ENCODE measurements at places on chromosomes 7 and 10.

GRCh38 chr10:119526621-119527592 lies 15.6 kb downstream of the RGS10 start:
- DNase-seq: no peak

DNA sequence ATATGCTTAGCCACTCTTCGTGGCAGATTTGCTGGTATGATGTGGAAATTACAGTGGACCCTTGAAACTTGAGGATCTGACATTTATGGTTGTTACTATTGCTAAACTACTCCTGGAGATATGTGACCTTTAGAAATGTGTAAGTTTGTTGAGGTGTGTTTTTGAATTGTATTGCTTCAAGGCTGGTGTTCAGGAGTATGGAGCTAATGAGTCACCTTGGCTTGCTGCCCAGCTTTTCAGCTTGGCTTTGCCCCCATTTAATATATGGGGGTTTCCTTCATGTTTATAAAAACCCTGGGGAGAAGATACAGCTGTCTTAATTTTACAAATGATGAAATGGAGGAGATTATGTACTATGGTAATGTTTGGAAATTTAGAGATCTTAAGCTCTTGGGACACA lies 11.6 kb downstream of the HBP1 start:
- no peak for DNase-seq

DNA sequence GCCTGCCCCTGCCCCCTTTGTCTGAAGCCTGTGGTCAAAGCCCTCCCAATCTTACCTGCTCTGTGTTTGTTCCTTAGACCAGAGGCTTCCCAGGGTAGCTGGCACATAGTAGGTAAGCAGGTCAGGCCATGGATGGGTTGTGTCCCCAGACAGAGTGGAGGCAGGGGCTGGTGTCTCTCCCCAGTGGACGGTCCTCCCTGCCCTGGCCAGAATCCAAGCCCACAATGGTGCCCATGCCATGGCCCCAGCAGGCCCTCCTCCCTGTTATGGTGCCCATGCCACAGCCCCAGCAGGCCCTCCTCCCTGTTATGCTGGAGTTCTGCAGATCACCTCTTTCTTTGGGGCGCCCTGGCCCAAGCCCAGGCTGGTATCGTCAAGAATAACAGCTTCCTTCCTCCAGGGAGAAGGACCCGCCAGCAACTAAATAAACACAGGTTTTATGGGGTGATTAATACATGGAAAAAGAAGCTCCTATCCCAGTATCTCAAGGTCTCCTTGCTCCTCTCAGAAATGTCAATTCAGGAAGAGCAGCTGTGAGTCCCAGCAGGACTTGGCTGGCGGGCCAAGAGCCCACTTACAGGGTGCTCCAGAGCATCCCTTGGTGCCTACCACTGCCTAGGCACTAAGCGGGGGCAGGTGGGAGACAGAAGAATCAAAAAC lies 82.0 kb downstream of the NEURL1 start:
- no peak for DNase-seq

DNA sequence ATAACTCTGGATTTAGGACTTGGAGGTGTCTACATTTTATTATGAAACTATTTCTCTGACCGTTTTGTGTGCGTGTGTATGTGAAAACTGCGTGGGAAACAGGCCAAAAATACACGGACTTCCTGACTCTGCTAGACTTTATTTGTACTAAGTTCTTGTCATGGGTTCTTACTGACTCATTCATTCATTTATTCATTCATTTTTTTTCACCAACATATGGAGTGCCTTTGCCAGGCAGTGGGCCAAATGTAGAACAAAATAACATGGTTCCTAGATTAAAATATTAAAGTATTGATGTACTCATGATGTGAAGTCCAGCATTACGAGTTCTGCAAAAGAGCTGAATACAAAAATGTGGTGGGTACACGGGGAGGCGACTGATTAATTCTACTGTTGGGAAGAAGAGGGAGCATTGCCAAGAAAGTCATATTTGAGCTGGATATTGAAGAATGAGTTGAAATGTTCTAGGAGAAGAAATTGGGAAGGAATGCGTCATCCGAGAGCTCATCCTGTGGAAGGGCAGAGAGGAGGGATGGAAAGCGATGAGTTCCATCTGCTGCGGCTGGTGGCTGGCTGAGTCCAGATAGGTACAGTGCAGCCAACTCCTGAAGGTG lies 24.6 kb downstream of the CACNB2 start:
- DNase-seq: no peak

DNA sequence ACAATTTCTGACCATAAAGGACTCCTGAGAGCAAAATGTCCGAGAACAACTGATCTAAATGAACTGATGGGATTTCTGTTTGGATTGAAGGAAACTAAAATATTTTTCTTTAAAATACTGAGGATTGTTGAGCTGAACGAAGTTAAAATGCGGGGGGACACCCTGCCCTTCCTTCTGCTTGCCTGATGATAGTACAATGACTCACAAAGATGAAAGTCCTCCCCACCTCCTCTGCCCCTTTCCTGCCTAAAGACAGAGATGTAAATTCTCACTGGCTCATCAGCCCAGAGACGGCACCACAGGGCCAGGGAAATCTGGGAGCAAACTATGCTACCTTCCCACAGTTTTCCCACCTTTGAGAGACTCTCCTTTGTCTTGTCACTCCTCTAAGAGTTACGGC lies 180.6 kb downstream of the PHTF2 start:
- no peak for DNase-seq

DNA sequence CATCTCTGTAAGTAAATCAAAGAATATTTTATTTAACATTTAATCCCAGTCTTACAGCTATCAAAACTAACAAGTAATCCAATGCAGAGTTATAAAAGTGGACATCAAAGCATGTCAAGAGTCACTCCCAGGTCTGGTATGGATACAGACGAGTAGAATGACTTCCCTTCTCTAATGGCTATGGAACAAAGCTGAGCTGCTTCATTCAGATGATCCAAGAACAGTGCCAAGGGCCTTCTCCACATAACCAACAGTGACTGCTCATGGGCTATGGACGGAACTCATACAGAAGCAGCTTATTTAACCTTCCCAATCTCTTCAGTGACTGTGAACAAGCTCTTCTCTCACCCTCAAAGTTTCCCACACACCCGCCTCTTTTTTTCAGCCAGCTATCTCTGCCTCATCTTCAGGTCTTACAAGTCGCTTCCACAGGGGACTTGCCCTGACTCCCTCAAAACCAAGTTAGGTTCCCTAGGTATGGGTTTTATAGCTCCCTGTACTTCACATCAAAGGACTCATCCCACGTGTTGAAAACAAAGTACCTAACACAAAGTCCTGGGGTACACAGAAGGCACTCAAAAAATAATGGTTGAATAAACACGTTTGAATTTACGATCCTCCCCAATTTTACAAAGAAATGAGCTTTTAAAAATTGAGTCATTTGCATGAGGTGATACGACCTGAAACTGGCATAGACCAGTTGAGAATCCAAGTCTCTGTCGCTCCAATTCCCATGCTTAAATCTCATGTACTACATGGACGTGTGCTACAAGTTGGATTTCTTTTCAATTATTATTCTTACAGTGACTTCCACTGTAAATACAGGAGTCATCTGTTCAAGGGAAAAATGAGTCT lies 3.1 kb downstream of the USP6NL start:
- DNase-seq: no peak

GRCh38 chr7:2968616-2969397 lies 74.9 kb downstream of the CARD11 start:
- no peak for DNase-seq

- no peak for DNase-seq
These were observed 60.8 kb downstream of the RHOBTB1 start for GRCh38 chr10:60883187-60883586.

DNA sequence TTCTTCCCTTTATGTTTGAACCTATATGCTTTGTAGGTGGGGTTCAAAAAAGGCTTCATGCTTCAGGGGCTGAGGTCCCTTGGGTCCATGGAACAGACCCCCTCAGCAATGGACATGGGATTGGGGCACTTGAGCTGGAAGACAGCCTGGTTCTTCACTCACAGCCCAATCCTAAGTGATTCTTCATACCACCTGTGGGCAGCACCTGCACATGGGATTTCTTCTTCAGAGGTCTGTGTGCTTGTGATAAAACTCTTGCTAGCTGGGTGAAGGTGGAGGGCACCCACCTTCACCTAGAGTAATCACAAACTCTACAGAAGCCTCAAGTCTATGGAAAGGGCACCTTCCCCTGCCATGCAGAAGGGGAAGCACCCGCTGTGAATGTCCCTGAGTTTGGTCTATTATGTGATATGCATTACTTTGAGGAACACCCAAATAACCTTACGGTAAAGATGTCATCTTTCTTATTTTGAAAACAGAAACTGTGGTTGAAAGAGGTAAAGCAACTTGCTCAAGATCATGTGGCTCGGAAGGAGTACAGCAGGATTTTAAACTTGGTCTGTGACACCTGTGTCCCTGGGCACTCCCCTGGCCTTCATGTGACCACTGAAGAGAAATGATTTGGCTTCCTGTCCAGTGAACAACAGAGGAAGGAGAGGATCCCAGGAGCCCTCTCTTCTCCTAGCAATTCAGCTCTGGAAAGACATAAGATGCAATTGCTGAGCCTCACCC lies 469.5 kb upstream of the ZMIZ1 start:
- DNase-seq: no peak

- DNase-seq: no peak
These were observed 56.1 kb upstream of the PDLIM1 start for GRCh38 chr10:95346715-95347401.

GRCh38 chr10:122303271-122304053 lies 32.4 kb downstream of the BTBD16 start:
- no peak for DNase-seq

DNA sequence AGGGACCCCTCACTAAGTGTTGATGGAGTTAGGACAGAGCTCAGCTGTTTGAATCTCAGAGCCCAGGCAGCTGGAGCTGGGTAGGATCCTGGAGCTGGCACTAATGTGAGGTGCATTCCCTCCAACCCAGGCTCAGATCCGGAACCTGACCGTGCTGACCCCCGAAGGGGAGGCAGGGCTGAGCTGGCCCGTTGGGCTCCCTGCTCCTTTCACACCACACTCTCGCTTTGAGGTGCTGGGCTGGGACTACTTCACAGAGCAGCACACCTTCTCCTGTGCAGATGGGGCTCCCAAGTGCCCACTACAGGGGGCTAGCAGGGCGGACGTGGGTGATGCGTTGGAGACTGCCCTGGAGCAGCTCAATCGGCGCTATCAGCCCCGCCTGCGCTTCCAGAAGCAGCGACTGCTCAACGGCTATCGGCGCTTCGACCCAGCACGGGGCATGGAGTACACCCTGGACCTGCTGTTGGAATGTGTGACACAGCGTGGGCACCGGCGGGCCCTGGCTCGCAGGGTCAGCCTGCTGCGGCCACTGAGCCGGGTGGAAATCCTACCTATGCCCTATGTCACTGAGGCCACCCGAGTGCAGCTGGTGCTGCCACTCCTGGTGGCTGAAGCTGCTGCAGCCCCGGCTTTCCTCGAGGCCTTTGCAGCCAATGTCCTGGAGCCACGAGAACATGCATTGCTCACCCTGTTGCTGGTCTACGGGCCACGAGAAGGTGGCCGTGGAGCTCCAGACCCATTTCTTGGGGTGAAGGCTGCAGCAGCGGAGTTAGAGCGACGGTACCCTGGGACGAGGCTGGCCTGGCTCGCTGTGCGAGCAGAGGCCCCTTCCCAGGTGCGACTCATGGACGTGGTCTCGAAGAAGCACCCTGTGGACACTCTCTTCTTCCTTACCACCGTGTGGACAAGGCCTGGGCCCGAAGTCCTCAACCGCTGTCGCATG lies 5.2 kb downstream of the CHPF2 start:
- no peak for DNase-seq

GRCh38 chr7:1234881-1235500 lies 2.3 kb downstream of the UNCX start:
- DNase-seq: no peak

- no peak for DNase-seq
These were observed 253.3 kb downstream of the TNS3 start for GRCh38 chr7:47328392-47329319.

- DNase-seq: no peak
These were observed 34.7 kb downstream of the A1CF start for GRCh38 chr10:50850578-50851230.

- no peak for DNase-seq
These were observed 556.9 kb downstream of the DNAJB9 start for GRCh38 chr7:109126404-109127050.

GRCh38 chr10:3401491-3401938 lies 228.9 kb upstream of the PITRM1 start:
- DNase-seq: no peak

GRCh38 chr7:111568419-111568818 lies 6.1 kb upstream of the IMMP2L start:
- DNase-seq: no peak

DNA sequence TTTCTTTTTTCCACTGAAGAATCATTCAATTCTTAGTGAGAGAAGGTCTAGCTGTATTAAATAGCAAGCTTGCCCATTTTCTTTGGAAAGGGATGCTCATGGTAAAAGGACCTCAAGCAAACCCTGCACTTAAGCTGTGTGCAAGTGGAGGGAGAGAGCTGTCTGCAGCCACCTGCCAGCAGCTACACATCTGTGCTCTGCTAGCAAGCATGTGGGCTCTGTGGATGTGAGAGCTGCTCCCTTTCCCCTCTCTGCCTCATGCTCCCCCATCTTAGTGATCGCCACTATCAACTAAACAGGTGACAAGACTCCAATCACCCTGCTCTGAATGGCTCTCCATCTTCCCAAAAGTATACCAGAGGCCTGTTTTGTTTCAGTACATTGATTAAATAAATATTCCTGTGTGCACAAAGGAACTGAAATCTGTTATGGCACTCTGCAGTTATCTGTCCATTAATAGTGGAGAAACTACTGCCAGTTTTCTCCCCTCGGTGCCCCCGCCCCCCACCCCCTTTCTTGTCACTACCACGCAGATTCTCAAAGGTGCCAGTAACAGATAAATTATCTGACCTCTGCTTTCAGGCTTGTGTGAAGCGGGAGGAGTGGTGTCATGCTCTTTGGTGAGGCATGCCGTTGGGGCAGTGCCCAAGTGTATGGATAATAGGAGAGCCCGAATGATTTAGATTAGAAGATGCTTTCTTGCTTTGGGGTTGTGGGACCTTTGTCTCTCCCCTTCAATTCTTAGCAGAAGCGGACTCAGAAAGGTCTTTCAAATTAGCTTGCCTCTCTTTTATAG lies 26.4 kb downstream of the AUTS2 start:
- no peak for DNase-seq

DNA sequence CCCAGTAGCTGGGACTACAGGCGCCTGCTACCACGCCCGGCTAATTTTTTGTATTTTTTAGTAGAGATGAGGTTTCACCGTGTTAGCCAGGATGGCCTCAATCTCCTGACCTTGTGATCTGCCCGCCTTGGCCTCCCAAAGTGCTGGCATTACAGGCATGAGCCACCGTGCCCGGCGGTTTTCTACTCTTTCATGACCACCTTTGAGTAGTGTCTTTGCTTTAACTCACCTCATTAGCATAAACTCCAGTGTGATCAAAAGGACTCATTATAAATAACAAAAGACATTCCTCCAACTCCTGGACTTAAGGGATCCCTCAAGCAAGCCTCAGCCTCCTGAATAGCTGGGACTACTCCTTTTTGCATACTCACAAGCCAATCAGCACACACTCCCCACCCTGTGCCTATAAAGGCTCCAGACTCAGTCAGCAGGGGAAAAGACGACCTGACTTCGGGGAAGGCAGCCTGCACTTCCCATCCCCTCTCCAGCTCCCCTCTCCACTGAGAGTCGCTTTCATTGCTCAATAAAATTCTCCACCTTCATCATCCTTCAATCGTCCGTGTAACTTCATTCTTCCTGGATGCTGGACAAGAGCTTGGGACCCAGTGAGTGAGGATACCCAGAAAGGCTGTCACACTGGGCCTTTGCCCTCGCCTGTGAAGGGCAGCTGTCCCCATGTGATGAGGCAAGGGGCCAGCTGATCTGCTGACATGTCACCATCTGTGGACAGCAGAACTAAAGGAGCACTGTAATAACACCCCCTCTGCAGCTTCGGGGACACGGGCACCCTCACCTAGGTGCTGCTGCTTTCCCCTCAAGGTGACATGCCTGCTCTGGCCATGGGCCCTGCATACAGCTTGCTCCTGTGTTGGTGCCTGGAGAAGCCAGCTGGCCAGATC lies 35.0 kb upstream of the EIF4H start:
- no peak for DNase-seq

All from smooth muscle cell of the brain vasculature (primary cell).